Activated CD4-positive, alpha-beta memory T cell treated with anti-CD3 and anti-CD28 coated beads for 36 hours (primary cell): ENCODE measurements at places on chromosomes 5 and 9. TPM values are rescaled to one million over a fixed set of nuclear protein-coding genes. Genes with fewer than 3 reads are reported as not detected.

DNA sequence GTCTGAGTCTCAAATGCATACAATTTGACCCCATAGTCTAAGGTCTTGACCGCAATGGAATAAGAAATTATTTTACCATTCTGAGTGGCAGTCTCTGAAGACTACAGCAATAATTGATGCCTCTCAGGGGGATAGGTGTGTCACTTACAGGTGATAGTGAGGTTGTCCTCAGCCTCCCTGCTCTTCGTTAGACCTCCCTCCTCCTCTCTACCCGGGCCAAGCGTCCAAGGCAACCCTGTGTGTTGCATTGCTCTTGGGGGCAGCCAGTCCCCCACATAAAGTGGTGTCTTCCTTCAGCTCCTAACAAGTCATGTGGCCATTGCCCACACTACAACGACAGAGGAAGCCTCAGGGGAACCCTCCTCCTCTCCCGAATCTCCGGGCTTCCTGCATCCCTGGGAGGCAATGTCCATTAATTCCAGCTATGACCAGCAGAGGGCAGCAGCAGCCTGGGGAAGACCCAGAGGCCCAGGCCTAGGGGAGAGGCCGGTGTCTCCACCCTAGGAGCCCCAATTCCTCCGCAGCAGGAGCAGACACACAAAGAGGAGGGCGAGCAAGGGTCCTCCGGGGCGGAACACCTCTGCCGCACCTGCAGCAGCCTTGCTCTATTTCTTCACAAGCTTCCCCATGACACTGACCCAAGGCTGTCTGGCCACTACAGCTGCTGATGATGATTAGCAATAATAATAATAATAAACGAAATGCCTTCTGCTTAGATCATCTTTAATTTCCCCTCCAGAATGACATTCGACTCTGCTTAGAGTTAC lies 134.8 kb downstream of the KCNIP1 start:
- DNase-seq: peak; percentile 77

DNA sequence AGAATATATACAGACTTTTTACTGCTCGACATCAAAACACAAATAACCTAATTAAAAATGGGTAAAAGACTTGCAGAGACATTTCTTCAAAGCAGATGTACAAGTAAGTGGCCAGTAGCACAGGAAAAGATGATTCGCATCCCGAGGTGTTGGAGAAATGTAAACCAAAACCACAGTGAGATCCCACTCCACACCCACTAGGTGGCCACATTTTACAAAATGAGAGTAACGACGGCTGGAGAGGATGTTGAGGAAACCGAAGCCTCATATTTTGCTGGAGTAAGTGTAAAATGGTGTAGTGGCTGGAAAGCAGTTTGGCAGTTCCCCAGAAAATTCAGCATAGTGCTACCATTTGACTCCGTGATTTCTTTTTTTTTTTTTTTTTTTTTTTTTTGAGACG lies 21.3 kb upstream of the GBGT1 start:
- DNase-seq: peak; percentile 71

GRCh38 chr9:89935115-89935514 lies 330.3 kb downstream of the GADD45G start:
- no peak for DNase-seq

GRCh38 chr5:92147798-92148197 lies 764.7 kb upstream of the ARRDC3 start:
- DNase-seq: no peak

Gene GRM6
- total RNA-seq: not detected

GRCh38 chr9:105359892-105360291 lies 87.9 kb upstream of the FSD1L start:
- peak; percentile 84 for DNase-seq

Gene SLC34A3
- not detected for total RNA-seq

DNA sequence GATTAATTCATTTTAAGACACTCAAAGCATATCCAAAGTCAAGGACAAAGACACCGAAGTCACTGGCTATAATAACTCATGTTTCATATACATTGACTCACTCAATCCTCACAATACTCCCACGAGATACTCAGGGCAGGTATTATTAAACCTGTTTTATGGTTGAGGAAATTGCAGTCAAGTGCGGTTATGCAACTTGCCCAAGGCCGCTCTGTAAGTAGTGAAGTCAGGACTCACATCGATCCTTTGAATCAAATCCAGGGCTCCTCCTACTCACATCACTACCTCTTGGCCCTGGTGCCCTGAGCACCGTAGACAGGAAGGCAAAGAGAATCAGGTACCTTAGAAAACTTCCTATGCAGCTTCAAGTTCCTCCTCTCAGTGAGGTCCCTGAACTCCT lies 87.8 kb upstream of the APC start:
- DNase-seq: no peak

DNA sequence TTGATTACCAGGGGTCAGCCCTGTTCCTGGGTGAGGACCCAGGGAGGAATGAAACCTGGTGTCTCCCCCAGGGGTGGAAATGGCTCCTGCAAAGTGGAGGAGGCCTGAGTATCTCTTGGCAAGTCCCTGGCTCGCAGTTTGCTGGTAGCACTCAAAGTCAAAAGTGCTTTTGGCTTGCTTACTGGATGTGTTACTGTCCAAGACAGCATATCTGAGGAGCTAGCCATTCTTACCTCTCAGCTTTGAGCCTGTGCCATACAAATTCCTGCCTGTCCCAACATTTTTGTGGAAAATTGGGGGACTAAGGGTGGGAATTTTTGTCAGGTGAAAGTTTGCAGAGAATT lies 9.9 kb downstream of the ZNF618 start:
- DNase-seq: no peak

Gene PCDHA2
- not detected for total RNA-seq

- no peak for DNase-seq
These were observed 3.7 kb upstream of the SSBP2 start for GRCh38 chr5:81754621-81755020.

- DNase-seq: no peak
These were observed 1.8 kb downstream of the IRX1 start for GRCh38 chr5:3597167-3598007.

Gene SPAAR
- total RNA-seq: not detected

DNA sequence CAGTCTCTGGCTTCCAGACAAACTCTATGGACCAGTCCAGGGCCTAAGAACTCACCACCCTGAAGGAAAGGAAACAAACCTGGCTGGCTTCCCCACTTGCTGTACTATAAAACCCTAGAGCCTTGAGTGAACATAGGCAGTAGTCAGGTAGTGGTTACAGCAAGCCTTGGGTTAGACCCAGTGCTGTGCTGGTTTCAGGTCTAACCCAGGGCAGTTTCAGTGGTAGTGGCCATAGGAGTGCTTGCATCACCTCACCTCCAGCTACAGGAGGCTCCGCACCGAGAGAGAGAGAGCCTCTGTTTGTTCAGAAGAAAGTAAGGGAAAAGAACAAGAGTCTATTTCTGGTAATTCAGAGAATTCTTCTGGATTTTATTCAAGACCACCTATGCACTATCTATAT lies 714.1 kb upstream of the CDH10 start:
- DNase-seq: no peak

Gene FYB1
- total RNA-seq: 105 TPM

Gene SPATA24
- 5.2 TPM for total RNA-seq

- no peak for DNase-seq
These were observed 718 bp upstream of the TMEM215 start for GRCh38 chr9:32782476-32783167.

DNA sequence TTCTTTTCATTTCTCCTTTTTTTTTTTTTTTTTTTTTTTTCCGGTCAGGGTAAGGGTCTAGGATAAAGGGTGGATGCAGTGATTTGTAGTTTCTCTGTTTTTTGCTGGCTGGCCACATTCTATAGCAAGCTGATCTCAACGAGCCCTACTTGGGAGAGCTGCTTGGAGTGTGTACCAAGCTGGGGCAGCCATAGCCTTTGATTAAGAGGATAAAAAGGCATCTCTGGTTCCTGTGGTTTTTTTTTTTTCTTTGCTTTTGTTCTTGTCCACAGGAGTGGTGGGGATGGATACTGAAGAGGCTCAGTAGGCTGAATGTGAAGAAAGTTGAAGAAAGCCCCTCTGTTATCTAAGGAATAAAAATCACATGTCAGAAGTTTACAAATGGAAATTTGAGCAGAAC lies 955.3 kb upstream of the WWC1 start:
- DNase-seq: no peak

DNA sequence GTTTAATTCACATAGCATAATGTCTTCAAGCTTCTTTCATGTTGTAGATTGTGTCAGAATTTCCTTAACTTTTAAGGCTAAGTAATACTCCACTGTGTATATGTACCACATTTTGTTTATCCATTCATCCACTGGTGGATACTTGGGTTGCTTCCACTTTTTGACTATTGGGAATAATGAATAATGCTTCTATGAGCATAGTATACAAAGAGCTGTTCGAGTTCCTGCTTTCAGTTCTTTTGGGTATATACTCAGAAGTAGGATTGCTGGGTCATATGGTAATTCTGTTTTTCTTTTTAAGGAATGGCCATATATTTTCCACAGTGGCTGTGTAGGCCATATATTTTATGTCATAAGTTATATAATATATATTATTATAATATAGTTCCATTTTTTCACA lies 3.6 kb upstream of the FAM120AOS start:
- no peak for DNase-seq

DNA sequence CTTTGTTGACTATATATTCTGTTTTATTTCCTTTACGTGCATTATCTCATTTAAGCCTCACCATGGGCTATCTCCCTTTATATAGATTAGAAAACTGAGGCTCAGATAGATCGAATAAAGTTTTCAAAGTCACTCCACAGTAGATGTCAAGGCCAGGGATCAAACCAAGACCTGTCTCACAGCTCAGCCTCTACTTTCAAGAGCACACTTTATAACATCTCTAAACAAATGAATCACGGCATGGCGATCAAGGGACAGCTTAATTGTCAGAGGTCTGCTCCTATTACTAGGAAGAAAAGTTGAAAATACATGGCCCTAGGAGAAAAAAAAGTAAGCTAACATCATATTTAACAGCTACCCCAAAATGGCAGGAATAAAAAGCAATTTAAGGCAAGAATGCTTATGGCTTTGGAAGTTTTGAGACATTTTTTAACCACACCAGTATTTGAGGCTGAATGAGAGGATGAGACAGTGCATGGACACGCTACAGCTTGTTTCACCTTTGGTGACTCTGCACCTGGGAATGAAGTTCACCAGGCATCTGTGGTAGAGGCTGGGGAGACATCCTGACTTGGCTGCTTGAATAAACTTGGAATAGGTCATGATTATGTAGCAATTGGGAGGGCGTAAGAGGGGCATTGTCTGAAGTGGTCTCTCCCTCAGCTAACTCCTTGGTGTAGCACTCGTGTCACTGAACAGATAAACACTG lies 486.8 kb upstream of the WWC1 start:
- no peak for DNase-seq

Gene PHYHD1
- total RNA-seq: 0.34 TPM

Gene TRMO
- total RNA-seq: 13.3 TPM

- no peak for DNase-seq
These were observed 35.9 kb upstream of the UNC5A start for GRCh38 chr5:176774216-176775171.

- DNase-seq: no peak
These were observed 497.6 kb upstream of the CD180 start for GRCh38 chr5:67693956-67694809.

GRCh38 chr5:176373100-176373818 lies 8.0 kb downstream of the ARL10 start:
- no peak for DNase-seq

- no peak for DNase-seq
These were observed 53.2 kb upstream of the SLC25A51 start for GRCh38 chr9:37956904-37957663.
